ENCODE measurements at places on chromosomes 5 and 9. TPM values are rescaled to one million over a fixed set of nuclear protein-coding genes. Genes with fewer than 3 reads are reported as not detected.

GRCh38 chr5:78984439-78985115, 533 bp downstream of the ARSB start:
- peak overlapping the region; percentile 98 for H3K27ac ChIP-seq
- H3K36me3 ChIP-seq = no peaks in the 10 kb centered on the region
- H3K27me3 ChIP-seq = no peaks in the 10 kb centered on the region
- peak overlapping the region; percentile 72 for H3K4me3 ChIP-seq

CCDC152 gene
- 1.7 TPM for total RNA-seq

DNA sequence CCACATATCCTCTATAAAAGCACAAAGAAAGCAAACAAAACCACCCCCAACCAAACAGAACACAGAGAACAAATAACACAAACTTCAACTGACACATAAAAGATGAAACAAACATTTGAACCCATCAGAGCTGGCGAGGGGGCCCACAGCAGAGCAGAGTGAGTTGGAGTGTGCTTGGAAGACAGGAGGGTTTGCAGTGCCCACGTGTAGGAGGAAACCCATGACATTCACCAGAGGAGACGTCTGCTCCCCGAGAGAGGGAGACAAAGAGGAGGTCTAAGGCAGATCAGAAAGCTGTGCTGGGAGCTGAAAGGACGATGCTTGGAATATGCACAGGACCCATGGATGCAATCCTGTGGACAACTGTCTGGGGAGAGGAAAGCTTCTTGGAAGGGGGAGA, 27.0 kb downstream of the MRPL36 start:
- DNase-seq = no peak
- H3K4me3 ChIP-seq = no peak overlapping the region

GRCh38 chr5:129511291-129511690, 51.2 kb downstream of the ADAMTS19 start:
- H3K27ac ChIP-seq = no peak overlapping the region
- no peaks in the 10 kb centered on the region for H3K4me1 ChIP-seq
- no peaks in the 10 kb centered on the region for H3K27me3 ChIP-seq
- no peaks in the 10 kb centered on the region for H3K36me3 ChIP-seq
- no peak for DNase-seq

DNA sequence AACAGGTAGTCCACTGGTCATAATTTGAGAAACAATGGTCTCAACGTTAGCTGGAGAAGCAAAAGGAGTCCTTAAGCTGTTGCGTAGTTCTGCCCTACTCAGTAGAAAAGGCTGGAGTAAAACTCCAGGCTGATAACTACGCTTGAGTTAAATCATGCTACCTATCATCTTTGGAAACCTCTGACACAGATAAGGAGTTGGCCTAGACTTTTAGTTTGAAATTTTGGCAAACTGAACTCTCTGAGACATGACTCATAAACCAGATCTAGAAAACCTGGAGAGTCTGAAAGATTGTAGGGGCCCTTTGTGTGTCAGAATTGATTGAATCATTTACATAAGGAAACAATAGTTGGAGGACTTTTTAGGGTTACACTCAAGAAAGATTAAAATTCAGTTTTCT, 26.3 kb downstream of the NMUR2 start:
- no peak overlapping the region for H3K27ac ChIP-seq
- no peaks in the 10 kb centered on the region for H3K36me3 ChIP-seq
- no peak for DNase-seq
- no peaks in the 10 kb centered on the region for H3K27me3 ChIP-seq
- no peak overlapping the region for H3K4me3 ChIP-seq
- H3K4me1 ChIP-seq = no peaks in the 10 kb centered on the region

GRCh38 chr5:14204785-14205321, 61.7 kb downstream of the TRIO start:
- H3K4me3 ChIP-seq = no peak overlapping the region
- peaks cover 28% of the 10 kb centered on the region for H3K4me1 ChIP-seq
- H3K27me3 ChIP-seq = no peaks in the 10 kb centered on the region
- peak; percentile 22 for DNase-seq
- no peaks in the 10 kb centered on the region for H3K36me3 ChIP-seq

DNA sequence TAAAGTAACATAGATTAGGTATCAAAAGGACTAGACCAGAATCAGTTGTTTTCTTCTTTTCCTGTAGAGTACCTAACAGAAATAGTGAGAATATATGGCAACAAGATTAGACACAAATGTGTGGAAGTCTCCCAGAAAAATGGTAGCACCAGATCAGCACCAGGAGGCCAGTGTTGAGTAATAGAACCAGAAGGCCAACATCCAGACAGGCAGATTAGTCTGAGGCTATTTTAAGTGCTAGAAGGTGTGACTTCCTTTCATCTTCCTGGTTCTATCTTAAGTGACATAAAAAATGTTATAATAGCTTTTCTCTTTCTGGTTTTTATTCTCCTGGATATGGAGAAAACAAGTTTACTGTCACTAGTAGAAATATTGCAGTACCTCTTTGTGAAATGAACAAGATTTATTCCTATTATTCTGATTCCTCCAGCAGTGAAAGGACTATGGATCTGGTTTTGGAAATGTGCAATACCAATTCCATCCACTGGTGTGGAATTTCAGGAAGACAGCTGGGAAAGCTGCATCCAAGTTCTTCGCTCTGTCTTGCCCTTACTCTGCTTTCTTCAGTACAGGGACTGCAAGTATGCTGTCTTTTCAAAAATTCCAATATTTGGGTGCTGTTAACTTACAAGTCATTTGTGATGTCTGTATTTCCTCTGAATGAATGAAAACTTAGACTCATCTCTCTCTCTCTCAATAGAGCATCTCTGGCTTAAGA, 39.1 kb downstream of the SHLD3 start:
- no peaks in the 10 kb centered on the region for H3K27me3 ChIP-seq
- peaks cover 8% of the 10 kb centered on the region for H3K36me3 ChIP-seq
- H3K27ac ChIP-seq = no peak overlapping the region

DNA sequence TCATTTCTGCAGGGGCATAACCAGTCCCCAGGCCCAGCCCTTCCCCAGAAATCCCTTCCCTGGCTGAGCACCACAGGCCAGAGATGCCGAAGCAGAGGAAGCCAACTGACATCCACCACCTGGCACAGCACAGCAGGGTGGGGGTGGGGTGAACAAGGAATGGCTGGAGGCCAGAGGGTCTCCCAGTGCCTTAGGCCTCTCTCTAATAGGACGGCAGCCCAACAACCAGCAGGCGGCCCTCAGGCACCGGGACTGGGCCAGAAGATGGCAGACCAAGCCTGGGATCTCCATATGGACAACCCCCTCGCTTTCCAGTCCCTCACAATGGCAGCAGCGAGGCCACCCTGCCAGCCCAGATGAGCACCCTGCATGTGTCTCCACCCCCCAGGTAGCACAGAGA, 13.2 kb downstream of the PDLIM4 start:
- no peak overlapping the region for H3K4me3 ChIP-seq
- no peaks in the 10 kb centered on the region for H3K36me3 ChIP-seq
- no peaks in the 10 kb centered on the region for H3K27me3 ChIP-seq
- H3K27ac ChIP-seq = no peak overlapping the region
- H3K4me1 ChIP-seq = peaks cover under 1% of the 10 kb centered on the region

DNA sequence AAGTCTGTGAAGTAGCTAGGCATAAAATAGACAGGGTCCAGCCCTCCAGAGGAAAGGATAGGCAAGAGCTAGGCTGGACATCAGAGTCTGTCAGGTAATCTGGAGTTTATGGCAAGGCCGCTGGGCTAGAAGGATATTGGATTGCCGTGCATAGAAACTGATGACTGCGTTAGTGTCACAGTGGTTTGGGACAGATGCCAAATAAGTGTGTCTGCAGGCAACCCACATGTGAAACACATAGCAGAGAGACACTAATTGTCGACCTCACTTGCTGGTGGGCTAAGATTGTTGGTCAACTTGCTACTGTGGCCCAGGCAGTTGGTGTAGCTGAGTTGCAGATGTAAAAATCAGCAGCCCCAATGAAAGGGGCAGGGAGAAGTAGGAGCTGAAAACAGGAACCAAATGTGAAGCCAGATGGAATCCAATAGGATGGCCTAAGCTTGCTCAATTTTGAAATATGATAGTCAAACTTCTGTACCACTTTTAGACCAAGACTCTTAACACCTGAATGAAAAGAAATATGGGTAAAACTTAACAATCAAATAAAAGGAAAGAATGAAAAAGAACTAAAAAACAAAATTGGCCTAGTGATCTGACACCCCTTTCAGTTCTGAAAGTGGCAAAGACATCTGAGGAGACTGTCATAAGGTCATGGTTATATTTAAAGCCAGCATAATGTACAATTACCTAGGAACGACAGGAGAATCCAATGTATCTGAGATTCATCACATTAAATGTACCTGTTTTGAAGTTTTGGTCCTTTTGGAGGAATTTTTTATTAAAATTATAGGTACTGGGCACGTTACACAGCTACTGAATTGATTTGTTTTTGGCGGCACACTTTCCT, 243.3 kb upstream of the ACTBL2 start:
- H3K27me3 ChIP-seq = no peaks in the 10 kb centered on the region
- H3K27ac ChIP-seq = no peak overlapping the region
- no peak for DNase-seq

GRCh38 chr9:93680443-93681268, 104.3 kb downstream of the PHF2 start:
- DNase-seq = no peak
- H3K4me1 ChIP-seq = no peaks in the 10 kb centered on the region
- no peak overlapping the region for H3K27ac ChIP-seq
- peaks cover 16% of the 10 kb centered on the region for H3K36me3 ChIP-seq

DNA sequence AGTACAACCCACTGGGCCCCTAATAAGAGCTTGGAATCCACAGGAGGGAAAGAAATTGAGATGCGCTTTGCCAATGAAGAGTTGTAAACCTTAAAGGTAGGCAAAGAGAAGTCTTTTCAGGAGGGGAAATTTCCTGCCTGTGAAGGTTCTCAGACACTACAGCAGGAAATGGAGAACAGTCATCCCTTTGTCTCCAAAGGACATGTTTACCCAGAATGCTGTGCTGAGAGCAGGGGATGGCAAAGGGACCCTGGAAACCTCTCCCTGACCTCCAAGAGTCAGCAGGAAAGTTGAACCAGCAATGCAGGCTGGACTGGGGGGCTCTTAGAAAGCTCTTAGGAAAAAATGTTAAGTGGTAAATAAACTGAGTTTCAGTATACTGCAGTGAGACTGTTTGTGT, 103.2 kb downstream of the AK8 start:
- H3K4me1 ChIP-seq = peaks cover 6% of the 10 kb centered on the region
- no peak overlapping the region for H3K4me3 ChIP-seq
- H3K27me3 ChIP-seq = no peaks in the 10 kb centered on the region

GRCh38 chr5:97919719-97920118, 736.7 kb upstream of the RIOK2 start:
- H3K4me1 ChIP-seq = no peaks in the 10 kb centered on the region
- H3K4me3 ChIP-seq = no peak overlapping the region

- no peaks in the 10 kb centered on the region for H3K36me3 ChIP-seq
- H3K4me1 ChIP-seq = no peaks in the 10 kb centered on the region
- DNase-seq = no peak
- no peak overlapping the region for H3K4me3 ChIP-seq
Observed at GRCh38 chr9:7963026-7963425, 163.4 kb upstream of the DMAC1 start.

GLT6D1 gene
- not detected for total RNA-seq

GFI1B gene
- total RNA-seq = 0.11 TPM

C9 gene
- not detected for total RNA-seq

PCDHA6 gene
- 0.78 TPM for total RNA-seq

DNA sequence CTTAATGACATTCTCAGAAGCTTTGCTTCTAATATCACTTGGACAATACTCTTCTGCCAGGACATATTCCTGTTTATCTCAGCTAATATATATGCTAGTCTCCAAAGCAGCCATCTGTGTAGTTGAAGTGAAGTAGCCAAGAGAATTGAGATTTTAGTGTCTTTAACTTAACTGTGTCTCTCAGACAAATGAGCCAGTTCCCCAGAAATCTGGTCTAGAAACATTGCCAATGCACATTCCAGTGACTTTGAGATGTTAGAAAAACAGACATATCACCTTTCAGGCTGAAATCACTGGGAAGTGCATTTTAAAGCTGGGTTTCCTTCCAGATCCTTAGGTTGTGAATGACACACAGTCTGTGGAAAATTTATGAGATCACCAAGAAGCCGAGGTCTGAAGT, 114.6 kb downstream of the MTX3 start:
- peaks cover 5% of the 10 kb centered on the region for H3K4me1 ChIP-seq
- no peak for DNase-seq
- H3K27ac ChIP-seq = no peak overlapping the region
- no peaks in the 10 kb centered on the region for H3K27me3 ChIP-seq
